H54 (cell line): ENCODE measurements at places on chromosomes 13 and 19.

DNA sequence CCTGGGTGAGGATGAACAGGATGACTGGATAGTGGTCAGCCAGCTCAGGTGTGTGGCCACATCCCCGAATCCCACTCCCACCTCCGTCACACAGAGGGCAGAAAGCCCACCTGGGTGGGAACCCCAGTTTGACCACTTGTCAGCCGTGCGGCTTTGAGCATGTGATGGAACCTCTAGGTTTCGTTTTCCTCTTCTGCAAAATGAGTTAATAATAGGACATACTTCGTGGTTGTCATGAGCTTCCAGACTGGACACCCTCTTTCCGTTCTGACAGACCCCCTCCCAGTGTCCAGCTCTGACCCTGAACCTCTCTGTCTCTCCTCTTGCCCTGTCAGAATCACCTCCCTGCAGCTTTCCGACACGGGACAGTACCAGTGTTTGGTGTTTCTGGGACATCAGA is 1.8 kb downstream of the AXL start:
- no peak for DNase-seq

DNA sequence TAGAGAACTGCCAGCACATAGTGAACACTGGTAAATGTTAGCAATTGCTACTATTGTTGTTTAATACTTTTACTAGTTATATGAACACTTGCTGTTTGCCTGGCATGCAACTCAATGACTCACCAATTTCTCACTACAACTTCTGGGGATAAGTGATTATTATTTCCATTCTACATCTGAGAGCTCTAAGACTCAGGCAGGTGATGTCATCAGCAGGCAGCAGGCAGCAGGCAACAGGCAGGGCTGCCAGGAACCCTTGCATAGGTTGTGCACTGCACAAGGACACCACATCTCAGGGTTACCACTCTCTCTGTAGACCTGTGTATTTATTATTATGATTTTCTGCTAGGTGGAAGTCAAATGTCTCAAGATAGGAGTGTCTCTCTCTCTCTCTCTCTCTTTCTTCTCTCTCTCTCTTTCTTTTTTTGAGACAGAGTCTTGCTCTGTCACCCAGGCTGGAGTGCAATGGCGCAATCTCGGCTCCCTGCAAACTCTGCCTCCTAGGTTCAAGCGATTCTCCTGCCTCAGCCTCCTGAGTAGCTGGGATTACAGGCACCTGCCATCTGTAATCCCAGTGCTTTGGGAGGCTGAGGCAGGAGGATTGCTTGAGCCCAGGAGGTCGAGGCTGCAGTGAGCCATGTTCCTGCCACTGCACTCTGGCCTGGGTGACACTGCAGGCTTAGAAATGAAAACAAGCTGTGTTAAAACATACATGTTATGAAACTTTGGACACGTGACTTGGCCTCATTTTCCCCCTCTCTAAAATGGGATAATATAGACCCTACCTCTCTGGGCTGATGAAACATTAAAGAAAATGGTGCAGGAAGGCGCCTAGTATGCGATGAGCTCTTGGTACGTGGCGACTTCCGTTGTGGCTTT is 22.7 kb downstream of the HPN start:
- DNase-seq: peak; percentile 74

GRCh38 chr19:48989701-48990291 is 3.3 kb downstream of the GYS1 start:
- no peak for DNase-seq

GRCh38 chr13:114109641-114110041 is 22.8 kb downstream of the RASA3 start:
- DNase-seq: no peak

DNA sequence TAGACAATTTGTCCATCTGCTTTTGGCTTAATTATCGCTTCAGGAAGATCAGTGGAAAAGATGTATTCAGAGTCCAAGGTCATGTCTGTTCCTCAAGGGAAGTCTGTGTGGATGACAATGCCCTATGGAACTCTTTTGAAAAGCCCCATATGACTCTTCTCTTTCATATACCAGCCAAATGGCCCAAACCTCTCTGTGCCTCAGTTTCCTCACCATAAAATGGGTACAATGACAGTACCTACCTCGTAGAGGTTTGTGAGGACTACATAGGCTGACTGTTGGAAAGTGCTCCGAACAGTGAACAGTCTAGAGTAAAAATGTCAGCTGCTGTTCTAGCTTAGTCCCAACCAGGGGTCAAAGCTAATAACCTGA is 104.6 kb downstream of the COL4A2 start:
- DNase-seq: no peak

GRCh38 chr19:42111384-42111783 is 20.9 kb downstream of the POU2F2 start:
- no peak for DNase-seq

GRCh38 chr13:109436841-109437240 is 349.5 kb downstream of the IRS2 start:
- DNase-seq: no peak

- peak; percentile 81 for DNase-seq
Measured at GRCh38 chr19:35144600-35145436, 1.8 kb downstream of the FXYD7 start.

DNA sequence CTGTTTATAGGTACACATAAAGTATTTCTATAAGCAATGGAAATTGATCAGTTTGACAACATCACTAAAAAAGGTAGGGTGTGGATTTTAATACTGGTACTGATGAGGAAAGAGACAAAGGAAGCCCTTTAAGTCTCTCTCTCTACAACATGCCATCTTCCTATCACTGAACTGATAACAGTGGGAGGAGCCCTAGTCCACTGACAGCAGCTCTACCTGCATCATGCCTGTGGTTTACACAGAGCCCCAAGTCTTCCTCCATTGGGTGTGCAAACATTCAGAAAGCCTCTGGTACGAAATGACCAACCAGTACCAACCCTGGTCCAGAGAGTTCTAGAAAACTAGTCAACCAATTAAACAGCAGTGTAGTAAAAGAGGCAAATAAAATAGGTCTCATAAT is 53.4 kb downstream of the KLF12 start:
- no peak for DNase-seq
